ENCODE measurements at places on chromosomes 2 and 18. TPM values are rescaled to one million over a fixed set of nuclear protein-coding genes. Genes with fewer than 3 reads are reported as not detected.
A peak's percentile ranks its signal among the peaks of the same experiment; 100 is the strongest.

The GKN2 gene
- total RNA-seq = 77.2 TPM

GRCh38 chr2:2940061-2940460 lies 437.6 kb downstream of the EIPR1 start:
- no peaks in the 10 kb centered on the region for H3K36me3 ChIP-seq
- H3K4me3 ChIP-seq = no peak overlapping the region
- H3K27me3 ChIP-seq = no peaks in the 10 kb centered on the region
- H3K4me1 ChIP-seq = no peaks in the 10 kb centered on the region
- no peak for DNase-seq
- H3K27ac ChIP-seq = no peak overlapping the region

The SEPTIN2 gene
- total RNA-seq = 264 TPM

The GPBAR1 gene
- 2.6 TPM for total RNA-seq

DNA sequence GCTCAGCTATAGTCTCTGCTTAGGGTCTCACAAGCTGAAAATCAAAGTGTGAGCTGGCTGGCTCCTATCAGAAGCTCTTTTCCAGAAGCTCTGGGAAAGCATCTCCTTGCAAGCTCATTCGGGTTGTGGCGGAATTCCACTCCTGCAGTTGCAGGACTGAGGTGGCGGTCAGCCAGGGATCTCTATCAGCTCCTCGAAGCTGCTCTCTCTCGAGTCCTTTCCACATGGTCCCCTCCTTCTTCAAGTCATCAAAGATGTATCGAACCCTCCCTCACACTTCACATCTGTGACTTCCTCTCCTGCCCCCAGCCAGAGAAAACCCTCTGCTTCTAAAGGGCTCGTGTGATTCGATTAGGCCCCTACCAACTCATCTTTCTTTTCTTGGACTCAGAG lies 141.7 kb downstream of the ZFP36L2 start:
- H3K4me1 ChIP-seq = peaks cover 59% of the 10 kb centered on the region
- H3K27me3 ChIP-seq = no peaks in the 10 kb centered on the region
- no peak overlapping the region for H3K4me3 ChIP-seq
- peak overlapping the region; percentile 88 for H3K27ac ChIP-seq

DNA sequence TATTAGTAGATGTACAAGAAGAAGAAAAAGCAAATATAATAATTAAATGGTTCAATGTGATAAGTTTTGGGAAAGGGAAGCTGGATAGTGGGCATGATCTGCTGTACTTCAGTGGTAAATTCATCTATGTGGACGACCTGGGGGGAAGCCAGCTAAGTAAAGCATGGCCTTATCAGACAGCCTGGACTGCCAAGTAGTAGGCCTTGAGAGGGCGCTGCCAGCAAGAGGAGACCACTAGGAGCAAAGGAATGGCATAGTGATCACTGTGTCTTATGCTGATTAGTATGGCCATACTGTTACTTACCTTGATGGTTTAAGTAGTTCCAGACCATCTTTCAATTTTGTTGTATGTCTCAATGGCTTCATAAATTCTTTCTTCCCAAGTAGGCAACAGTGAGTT lies 287.6 kb downstream of the SETBP1 start:
- H3K4me3 ChIP-seq = no peak overlapping the region
- no peaks in the 10 kb centered on the region for H3K27me3 ChIP-seq
- no peaks in the 10 kb centered on the region for H3K4me1 ChIP-seq
- no peaks in the 10 kb centered on the region for H3K36me3 ChIP-seq

GRCh38 chr2:120866483-120867140 lies 130.9 kb downstream of the GLI2 start:
- H3K4me1 ChIP-seq = no peaks in the 10 kb centered on the region
- peak overlapping the region; percentile 43 for H3K4me3 ChIP-seq
- no peaks in the 10 kb centered on the region for H3K36me3 ChIP-seq
- H3K27me3 ChIP-seq = peaks cover 32% of the 10 kb centered on the region
- DNase-seq = peak; percentile 40

The ALPP gene
- 9.5 TPM for total RNA-seq

DNA sequence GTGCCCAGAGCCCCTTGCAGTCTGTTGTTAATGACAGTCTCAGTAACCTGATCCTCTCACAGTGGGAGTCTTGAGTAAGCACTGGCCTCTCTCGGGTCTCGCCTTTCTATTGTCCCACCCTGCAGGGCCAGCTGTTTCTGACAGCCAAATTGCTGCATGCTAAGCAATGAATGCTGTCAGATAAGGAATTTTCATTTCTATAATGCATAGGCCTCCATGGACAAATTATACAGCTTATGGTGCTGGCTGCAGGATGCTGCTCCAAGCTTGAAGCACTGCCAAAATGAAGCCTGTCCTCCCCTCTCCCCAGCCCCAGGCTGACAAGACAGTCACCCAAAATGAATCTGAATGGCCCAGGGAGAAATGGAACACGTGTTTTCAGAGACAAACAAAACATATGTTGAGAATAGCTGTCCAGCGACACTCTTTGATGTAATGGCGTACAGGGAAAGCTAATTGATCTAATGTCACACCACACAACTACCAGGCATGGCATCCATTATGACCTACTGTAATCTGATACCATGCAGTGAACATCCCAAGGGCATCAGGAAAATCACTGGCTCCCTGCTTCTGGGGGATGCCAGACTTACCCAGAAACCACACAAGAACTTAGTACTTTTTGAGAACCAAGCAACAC lies 36.8 kb downstream of the ACVR1 start:
- H3K36me3 ChIP-seq = no peaks in the 10 kb centered on the region
- H3K4me3 ChIP-seq = no peak overlapping the region
- peaks cover 65% of the 10 kb centered on the region for H3K4me1 ChIP-seq
- no peaks in the 10 kb centered on the region for H3K27me3 ChIP-seq

The CNTNAP5 gene
- not detected for total RNA-seq

The SRD5A2 gene
- not detected for total RNA-seq

GRCh38 chr2:217799563-217800432 lies 203.0 kb downstream of the TNS1 start:
- no peak overlapping the region for H3K4me3 ChIP-seq
- DNase-seq = no peak
- H3K36me3 ChIP-seq = peaks cover 42% of the 10 kb centered on the region
- no peaks in the 10 kb centered on the region for H3K27me3 ChIP-seq

DNA sequence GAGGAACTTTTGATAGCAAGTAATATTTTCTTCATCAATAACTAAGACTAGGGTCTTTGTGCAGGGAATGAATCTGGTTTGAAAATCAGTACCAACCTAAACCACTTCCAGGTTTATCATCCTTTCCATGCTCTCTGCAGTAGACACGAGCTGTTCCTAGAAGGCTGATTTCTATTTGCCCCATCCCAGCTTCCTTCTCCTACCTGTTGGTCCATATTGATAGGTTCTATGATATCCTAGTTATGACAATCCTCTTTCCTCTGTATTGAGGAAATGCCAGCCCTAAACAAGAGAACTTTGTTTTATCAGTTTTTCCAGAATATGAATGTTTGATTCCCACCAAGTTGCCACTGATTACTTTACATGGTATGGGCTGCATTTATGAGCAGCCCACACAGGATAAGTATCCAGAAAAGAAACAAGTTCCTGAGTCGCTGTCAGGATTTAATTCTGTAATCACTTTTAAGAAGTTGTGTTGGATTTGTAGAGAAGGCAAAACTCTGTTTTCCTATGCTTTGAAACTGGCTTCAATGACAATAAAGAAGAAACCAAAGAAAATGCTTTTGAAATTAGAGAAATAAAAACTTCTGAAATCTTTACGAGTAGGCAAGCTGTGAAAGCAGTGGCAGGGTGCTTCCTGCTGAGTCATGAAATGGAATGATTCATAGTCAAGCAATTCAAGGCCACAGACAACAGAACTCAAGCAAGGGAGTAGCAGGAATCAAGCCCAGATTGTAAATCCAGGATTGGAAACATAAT lies 37.3 kb upstream of the TANK start:
- H3K4me1 ChIP-seq = peaks cover 11% of the 10 kb centered on the region
- DNase-seq = no peak
- no peak overlapping the region for H3K4me3 ChIP-seq
- H3K27ac ChIP-seq = peak overlapping the region; percentile 44
- no peaks in the 10 kb centered on the region for H3K27me3 ChIP-seq
- no peaks in the 10 kb centered on the region for H3K36me3 ChIP-seq

The AQP12A gene
- total RNA-seq = not detected

The RGPD3 gene
- total RNA-seq = 0.12 TPM

The RTP5 gene
- total RNA-seq = not detected

The SERPINB12 gene
- total RNA-seq = not detected

DNA sequence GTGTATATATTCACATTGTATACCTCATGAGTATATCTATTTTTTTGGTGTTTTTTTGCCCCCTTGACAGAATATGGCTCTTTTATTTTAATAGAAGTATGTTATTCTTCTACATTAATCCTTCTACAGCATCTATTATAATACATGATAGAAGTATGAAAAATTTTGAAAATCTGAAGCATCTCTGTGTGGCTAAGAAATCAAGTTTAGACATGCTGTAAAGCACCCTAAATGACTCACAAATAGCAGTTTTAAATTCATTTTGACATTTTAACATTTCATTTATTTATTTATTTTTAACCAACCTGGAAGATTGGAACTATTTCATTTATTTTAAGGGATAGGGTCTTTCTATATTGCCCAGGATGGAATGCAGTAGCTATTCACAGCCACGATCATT lies 33.8 kb upstream of the ROCK1 start:
- H3K4me3 ChIP-seq = no peak overlapping the region
- H3K27ac ChIP-seq = no peak overlapping the region
- no peaks in the 10 kb centered on the region for H3K36me3 ChIP-seq
- no peaks in the 10 kb centered on the region for H3K27me3 ChIP-seq
- DNase-seq = no peak
- no peaks in the 10 kb centered on the region for H3K4me1 ChIP-seq

DNA sequence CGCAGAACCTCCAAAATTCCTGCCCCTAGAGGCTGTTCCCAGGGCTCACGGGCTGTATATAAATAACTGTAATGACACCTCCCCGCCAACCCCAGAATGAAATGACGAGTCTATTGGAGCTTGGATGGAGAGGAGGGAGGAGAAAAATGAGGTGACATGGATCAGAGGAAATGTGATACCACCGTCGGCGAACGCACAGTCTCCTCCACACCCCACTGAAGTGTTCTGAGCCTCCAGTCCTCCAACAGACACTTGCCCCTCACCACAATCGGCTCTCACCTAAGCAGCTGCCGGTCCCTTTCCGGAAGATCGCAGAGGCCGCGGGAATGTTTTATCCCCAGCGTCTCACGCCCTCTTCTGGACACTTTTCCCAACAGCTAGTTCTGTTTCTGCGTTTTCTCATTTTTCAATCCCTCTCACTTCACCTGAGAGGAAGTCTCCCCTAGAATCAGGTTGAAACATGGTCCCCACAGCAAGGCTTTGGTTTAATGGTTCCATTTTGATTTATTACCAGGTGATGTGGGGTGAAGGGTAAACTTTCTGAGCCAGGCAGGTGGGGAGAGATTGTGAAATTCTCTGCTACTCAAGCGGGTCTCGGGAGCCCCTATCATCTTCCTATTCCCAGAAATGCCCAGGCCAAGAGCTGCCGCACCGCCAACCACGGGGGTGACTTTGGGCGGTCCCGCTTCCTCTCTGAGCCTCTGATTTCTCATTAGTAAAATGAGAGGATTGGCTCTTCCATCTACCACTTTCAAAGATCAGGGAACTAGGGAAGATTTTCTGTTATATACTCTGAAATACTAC lies 9.1 kb upstream of the MYO5B start:
- DNase-seq = no peak
- no peak overlapping the region for H3K4me3 ChIP-seq
- H3K36me3 ChIP-seq = no peaks in the 10 kb centered on the region

DNA sequence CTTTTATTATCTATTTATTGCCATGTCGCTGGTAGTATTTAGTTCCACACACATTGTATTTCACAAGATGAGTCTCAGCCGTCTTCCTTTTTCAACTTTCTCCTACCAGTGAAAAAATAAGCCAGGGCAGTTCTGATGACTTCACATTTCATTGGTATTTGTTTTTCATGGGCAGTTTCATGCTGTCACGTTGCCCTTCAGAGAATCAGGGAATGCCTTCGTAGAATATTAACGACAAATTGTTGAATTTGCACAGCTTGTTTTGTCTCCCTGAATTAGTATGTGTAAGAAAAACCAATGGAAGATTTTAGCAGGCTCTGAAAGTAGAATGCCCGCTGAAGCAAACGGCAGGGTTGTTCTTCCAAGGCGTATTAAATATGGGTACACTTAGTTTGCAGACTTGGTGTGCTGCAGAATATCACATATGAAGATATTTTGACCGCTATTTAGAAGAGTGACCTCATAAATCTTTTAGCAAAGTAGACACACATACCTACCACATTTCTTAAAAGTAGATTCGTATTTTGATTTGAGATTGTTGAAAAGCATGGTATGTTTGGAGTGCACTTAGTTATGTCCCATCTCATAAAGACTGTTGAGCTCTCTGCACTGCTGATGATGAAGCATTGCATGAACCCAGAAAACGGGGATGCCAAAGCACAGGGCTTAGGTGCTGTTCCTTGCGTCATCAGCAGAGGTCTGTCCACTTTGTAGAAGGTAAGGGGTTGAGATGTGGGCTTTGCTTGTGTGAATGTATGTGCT lies 2.9 kb downstream of the NEDD4L start:
- peaks cover 13% of the 10 kb centered on the region for H3K4me1 ChIP-seq
- H3K4me3 ChIP-seq = peak overlapping the region; percentile 78
- DNase-seq = no peak
- H3K27me3 ChIP-seq = no peaks in the 10 kb centered on the region
- H3K36me3 ChIP-seq = no peaks in the 10 kb centered on the region
- H3K27ac ChIP-seq = no peak overlapping the region

The NCKAP1 gene
- 117 TPM for total RNA-seq

The ECEL1 gene
- total RNA-seq = not detected

The OTOS gene
- not detected for total RNA-seq

DNA sequence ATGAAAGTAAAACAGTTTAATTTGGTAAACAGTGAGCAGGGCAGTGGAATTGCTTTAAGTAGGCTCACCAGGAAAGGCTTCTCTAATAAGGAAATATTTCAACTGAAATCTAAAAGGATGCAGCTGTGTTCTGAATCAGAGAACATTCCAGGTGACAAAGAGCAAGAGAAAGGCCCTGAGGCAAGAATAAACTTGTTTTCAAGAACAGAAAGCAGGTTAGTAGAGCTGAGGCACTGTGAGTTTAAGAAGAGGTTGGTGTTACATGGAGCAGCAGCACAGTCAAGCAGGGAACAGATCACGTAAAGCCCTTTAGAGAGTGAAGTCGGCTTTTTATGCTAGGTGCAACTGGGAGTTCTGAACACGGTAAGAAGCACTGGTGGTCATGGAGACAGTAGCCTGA lies 57.0 kb upstream of the SCN1A start:
- H3K27ac ChIP-seq = no peak overlapping the region
- no peak for DNase-seq
- H3K36me3 ChIP-seq = no peaks in the 10 kb centered on the region
- no peaks in the 10 kb centered on the region for H3K27me3 ChIP-seq
- no peaks in the 10 kb centered on the region for H3K4me1 ChIP-seq
- H3K4me3 ChIP-seq = no peak overlapping the region

The UBE2F gene
- total RNA-seq = 51.4 TPM

The THUMPD2 gene
- total RNA-seq = 10.7 TPM

The PARD3B gene
- 32.5 TPM for total RNA-seq

DNA sequence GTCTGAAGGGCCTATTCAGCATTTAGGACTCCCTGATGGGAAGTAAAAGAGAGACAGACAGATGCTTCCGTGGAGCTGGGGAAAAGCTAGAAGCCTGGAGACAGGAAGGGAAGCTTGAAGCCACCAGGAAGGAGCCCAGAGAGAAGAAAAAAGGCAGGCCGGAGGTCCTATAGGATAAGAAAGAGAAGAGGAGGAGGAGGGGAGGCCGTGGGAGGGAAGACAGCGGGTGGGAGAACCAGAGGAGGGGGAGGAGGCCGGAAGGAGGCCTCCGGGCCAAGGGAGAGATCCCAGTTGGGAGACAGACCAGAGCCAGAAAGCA lies 107.1 kb upstream of the PKDCC start:
- no peaks in the 10 kb centered on the region for H3K4me1 ChIP-seq
- H3K27me3 ChIP-seq = no peaks in the 10 kb centered on the region
- DNase-seq = no peak
